ENCODE measurements at places on chromosomes 16 and 17. TPM values are rescaled to one million over a fixed set of nuclear protein-coding genes. Genes with fewer than 3 reads are reported as not detected.
A peak's percentile ranks its signal among the peaks of the same experiment; 100 is the strongest.

DNA sequence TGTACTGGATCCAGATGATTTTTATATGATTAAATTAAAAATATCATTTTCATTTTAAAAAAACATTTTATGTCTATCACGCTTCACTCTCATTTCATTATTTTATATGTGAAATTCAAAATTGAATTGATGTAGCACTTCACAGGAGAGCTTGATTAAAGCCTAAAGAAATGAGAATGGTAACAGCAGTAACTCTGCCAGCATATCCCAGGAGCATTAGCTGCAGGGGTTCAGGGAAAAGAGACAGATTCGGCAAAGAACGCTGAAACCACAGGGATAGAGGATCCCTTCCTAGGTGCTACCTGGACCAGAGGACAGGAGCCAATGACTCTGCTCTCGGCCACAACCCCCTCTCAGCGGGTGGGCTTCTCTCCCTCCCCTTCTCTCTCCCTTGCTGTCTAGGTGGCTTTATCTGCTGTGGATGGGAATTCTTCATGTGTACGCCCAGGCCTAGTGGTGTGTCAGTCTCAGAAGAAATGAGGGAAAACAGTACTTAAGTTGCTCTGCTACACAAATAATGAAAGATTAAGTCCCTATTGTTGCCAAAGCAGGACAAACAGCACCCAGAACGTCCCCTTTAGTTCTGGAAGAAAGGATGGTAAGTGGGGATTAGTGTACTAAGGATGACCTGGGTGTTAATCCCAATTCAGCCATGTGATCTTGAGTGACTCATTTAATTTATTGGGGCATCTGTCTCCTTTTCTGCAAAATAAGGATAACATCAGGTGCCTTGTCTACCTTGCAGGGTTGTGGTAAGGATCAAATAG is 123.3 kb downstream of the CDK5R1 start:
- DNase-seq: no peak
- H3K27ac ChIP-seq: no peak overlapping the region
- no peaks in the 10 kb centered on the region for H3K4me1 ChIP-seq
- H3K36me3 ChIP-seq: no peaks in the 10 kb centered on the region

GRCh38 chr17:63774969-63775265 is 947 bp downstream of the DDX42 start:
- peaks cover 24% of the 10 kb centered on the region for H3K4me1 ChIP-seq
- no peak for DNase-seq
- peak overlapping the region; percentile 100 for H3K27ac ChIP-seq
- H3K36me3 ChIP-seq: peaks cover 26% of the 10 kb centered on the region
- H3K4me3 ChIP-seq: peak overlapping the region; percentile 85

DNA sequence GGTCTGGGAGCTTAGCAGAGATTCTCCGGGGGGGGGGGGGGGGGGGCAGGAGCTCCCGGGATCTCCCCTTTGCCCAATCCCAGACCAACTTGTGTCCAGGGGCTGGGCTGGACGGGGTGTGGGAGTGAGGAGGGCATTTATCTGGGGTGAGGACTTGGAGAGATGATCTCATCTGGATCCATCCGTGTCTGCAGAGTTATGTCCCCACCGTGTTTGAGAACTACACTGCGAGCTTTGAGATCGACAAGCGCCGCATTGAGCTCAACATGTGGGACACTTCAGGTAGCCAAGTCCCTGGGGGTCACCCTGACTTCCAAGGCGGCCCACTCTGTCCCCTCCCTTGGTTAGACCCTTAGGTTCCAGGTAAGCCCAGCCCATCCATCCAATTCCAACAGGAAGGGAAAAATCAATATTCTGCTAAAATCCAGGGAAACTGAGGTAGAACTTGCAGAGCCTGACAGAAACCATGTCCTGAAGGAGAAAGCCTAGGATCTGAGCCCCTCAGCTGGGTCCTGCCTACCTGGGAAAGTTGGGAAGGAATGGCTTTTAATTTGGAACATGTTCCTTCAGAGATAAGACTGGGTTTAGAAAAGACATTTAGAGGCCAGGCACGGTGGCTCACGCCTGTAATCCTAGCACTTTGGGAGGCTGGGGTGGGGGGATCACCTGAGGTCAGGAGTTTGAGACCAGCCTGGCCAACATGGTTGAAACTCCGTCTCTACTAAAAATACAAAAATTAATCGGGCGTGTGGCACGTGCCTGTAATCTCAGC is 921 bp downstream of the RND2 start:
- DNase-seq: no peak
- no peaks in the 10 kb centered on the region for H3K36me3 ChIP-seq
- H3K27me3 ChIP-seq: no peaks in the 10 kb centered on the region

Gene ATP2A3
- total RNA-seq: 260 TPM

GRCh38 chr16:57747091-57747490 is 11.5 kb downstream of the KATNB1 start:
- H3K4me1 ChIP-seq: no peaks in the 10 kb centered on the region
- no peak overlapping the region for H3K4me3 ChIP-seq
- H3K27ac ChIP-seq: no peak overlapping the region
- peaks cover 3% of the 10 kb centered on the region for H3K36me3 ChIP-seq
- no peaks in the 10 kb centered on the region for H3K27me3 ChIP-seq

GRCh38 chr17:28346746-28347246 is 10.5 kb downstream of the POLDIP2 start:
- H3K4me3 ChIP-seq: no peak overlapping the region
- H3K36me3 ChIP-seq: peaks cover 19% of the 10 kb centered on the region
- no peaks in the 10 kb centered on the region for H3K4me1 ChIP-seq
- DNase-seq: no peak
- no peak overlapping the region for H3K27ac ChIP-seq

Gene TBC1D3K
- not detected for total RNA-seq

- DNase-seq: no peak
- H3K27me3 ChIP-seq: no peaks in the 10 kb centered on the region
- H3K36me3 ChIP-seq: no peaks in the 10 kb centered on the region
- H3K4me1 ChIP-seq: no peaks in the 10 kb centered on the region
- H3K4me3 ChIP-seq: no peak overlapping the region
Measured at GRCh38 chr16:60712144-60712543, 1324.1 kb downstream of the CDH8 start.

- H3K4me3 ChIP-seq: no peak overlapping the region
- H3K36me3 ChIP-seq: peaks cover 15% of the 10 kb centered on the region
- H3K27me3 ChIP-seq: no peaks in the 10 kb centered on the region
- H3K4me1 ChIP-seq: peaks cover 36% of the 10 kb centered on the region
Measured at GRCh38 chr16:11677451-11677951, 9.2 kb downstream of the SNN start.

DNA sequence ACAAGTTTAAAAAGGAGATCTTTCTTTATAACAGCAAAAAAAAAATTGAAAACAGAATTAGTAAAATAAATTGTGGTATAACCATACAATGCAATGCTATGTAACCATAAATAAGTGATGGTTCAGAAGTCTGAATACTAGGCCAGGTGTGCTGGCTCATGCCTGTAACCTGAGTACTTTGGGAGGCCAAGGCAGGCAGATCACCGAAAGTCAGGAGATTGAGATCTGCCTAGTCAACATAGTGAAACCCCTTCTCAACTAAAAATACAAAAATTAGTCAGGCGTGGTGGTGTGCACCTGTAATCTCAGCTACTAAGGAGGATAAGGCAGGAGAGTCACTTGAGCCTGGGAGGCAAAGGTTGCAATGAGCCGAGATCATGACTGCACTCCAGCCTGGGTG is 34.6 kb downstream of the CCT6B start:
- no peak overlapping the region for H3K27ac ChIP-seq
- H3K4me1 ChIP-seq: no peaks in the 10 kb centered on the region
- no peaks in the 10 kb centered on the region for H3K27me3 ChIP-seq
- no peak for DNase-seq

Gene SRL
- not detected for total RNA-seq

Gene KRTAP2-1
- total RNA-seq: not detected

Gene KRT40
- not detected for total RNA-seq

DNA sequence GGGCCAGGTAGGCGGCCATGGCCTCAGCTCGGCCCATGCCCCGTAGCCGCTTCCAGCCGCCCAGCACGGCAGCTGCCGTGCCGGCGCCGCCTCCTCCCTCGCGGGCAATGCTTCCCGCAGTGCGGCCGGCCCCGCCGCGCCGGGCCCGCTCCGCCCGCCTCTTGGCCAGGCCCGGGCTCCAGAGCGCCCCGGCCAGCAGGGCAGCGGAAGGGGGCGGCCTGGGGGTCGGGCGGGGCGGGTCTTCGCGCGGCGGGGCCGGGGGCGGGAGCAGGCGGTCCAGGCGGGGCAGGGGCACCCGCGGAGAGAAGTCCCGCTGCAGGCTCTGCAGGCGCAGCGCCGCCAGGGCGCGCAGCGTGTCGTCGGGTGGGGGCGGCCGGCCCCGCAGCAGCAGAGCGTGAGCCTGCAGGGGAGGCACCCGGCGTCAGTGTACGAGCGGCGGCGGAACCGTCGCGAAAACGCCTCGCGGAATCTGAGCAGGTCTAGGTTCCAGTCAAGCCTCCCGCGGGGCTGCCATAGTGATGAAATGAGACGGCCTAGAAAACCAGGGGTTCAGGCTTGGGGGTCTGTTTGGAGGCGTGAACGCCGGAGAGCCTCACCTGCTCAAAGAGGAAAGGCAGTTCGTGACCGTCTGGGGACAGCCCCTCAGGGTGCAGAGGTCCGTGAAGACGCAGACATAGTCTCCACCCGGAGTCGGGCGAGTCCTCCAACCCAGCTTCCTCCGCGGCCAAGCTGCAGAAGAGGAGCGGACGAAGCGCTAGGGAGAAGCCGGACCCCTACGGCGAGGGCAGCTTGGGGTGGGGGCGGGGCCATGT is 6.6 kb downstream of the PLEKHH3 start:
- H3K27me3 ChIP-seq: no peaks in the 10 kb centered on the region
- peaks cover 19% of the 10 kb centered on the region for H3K4me1 ChIP-seq
- no peaks in the 10 kb centered on the region for H3K36me3 ChIP-seq
- peak overlapping the region; percentile 47 for H3K4me3 ChIP-seq

- H3K36me3 ChIP-seq: no peaks in the 10 kb centered on the region
- no peak overlapping the region for H3K4me3 ChIP-seq
- no peak overlapping the region for H3K27ac ChIP-seq
- H3K4me1 ChIP-seq: no peaks in the 10 kb centered on the region
- DNase-seq: no peak
Measured at GRCh38 chr16:6558126-6558525, 774.5 kb upstream of the RBFOX1 start.

Gene SMARCE1
- 93.3 TPM for total RNA-seq

Gene PHOSPHO1
- not detected for total RNA-seq

Data from naive thymus-derived CD4-positive, alpha-beta T cell (primary cell).